ENCODE measurements at places on chromosomes 13 and 19.

DNA sequence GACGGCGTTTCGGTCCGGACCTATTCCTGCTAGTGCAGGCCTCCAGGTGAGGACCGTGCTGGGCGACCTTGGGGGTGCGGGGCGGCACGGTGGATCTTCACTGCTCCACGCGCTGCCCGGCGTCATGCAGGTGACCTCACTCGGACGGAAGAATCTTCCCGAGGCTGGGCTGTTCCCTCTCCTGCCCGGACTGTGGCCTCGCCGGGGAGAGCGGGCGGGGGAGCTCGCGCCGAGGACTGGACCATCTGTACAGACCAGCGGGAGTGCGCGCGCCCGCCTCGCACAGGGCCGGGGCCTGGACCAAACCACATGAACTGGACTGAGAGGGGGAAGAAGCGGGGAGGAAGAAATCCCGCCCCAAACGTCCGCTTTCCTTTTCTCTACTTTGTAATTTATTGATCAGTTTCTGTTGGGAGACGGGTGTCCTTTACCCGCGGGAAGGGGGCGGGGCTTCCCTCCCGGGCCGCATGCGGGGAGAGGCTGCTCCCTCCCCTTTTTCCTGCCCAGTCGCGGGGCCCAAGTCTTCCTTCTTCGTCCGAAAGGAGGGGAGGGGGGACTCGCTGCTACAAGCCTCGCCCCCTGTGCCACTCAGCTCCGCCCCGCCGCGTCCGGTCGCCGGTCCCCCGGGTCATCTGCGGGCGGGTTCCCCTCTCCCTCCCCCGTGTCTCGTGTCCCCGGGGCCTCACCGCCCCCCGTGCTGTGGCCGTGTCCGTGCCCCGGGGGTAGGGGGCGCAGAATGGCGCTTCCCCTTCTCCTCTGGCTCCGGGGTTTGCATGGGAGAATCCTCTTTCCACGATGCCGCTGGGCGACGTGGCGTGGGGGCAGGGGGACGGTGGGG lies 4.9 kb downstream of the HRC start:
- DNase-seq: peak; percentile 82

DNA sequence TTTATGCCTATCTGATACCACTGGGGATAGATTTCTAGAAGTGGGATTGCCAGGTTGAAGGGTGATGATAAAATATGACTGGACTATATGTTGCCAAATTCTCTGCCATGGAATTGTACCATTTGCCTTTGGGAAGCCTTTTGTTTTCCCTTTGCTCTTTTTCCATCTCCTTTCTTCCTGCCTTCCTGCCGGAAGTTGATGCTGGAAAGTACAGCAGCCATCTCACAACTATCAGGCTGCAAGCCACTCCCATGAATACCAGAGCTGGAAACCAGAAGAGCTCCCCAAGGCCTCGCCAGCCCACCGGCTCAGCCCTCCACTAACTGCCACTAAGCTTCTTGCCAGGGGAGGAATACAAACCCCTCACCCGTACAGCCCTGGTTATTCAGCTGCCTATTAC lies 29.7 kb downstream of the ZIC5 start:
- no peak for DNase-seq

DNA sequence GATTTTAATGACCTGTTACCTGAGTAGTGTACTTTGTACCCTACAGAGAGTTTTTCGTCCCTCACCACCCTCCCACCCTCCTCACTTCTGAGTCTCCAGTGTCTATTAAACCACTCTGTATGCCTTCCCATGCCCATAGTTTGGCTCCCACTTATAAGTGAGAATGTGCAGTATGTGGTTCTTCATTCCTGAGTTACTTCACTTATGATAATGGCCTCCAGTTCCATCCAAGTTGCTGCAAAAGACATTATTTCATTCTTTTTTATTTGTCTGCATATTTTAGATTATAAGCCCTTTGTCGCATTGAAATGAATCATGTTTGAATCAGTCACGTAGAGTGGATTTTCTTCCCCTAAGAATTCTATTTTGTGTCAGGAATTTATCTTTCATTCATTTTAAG lies 12.2 kb upstream of the HTR2A start:
- no peak for DNase-seq

DNA sequence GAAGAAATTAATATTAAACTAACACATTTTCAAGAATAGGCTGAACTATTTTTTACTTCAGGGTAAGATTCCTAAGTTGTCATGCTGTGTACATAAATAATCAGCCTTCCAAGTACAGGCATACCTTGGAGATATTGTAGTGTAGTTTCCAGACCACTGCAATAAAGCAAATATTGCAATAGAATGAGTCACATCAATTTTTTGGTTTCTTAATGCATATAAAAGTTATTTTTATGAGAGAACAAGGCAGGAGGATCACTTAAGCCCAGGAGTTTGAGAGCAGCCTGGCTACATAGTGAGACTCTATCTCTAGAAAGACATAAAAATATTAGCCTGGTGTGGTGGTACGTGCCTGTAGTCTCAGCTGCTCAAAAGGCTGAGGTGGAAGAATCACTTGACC lies 511.5 kb downstream of the UQCRFS1 start:
- no peak for DNase-seq

DNA sequence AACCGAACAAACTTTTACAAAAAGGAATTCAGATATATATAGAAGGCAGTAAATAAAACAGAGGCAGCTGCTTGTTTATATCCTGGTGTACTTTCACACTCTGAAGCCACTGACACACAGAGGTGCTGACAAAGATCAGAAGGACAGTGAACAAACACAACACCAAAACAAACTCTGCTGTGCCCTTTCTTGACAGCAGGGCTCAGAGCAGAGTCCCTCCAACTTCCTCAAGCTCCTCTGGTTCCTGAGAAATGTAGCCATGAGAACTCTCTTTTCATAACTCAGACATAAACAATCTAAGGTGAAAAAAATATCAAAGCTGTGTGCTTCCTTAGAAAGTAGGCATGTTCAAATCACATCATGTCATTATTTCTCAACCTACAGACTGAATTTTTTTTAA lies 1052.8 kb upstream of the SPRY2 start:
- DNase-seq: no peak

DNA sequence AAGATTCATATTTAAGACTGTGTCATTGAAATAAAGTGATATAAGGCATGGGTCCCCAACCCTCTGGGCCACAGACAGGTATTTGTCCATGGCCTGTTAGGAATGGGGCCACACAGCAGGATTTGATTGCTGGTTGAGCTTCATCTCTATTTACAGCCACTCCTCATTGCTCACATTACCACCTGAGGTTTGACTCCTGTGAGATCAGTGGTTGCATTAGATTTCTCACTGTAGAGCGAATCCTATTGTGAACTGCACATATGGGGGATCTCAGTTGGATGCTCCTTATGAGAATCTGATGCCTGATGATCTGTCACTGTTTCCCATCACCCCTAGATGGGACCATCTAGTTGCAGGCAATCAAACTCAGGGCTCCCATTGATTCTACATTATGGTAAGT lies 132.1 kb downstream of the PCDH17 start:
- no peak for DNase-seq

DNA sequence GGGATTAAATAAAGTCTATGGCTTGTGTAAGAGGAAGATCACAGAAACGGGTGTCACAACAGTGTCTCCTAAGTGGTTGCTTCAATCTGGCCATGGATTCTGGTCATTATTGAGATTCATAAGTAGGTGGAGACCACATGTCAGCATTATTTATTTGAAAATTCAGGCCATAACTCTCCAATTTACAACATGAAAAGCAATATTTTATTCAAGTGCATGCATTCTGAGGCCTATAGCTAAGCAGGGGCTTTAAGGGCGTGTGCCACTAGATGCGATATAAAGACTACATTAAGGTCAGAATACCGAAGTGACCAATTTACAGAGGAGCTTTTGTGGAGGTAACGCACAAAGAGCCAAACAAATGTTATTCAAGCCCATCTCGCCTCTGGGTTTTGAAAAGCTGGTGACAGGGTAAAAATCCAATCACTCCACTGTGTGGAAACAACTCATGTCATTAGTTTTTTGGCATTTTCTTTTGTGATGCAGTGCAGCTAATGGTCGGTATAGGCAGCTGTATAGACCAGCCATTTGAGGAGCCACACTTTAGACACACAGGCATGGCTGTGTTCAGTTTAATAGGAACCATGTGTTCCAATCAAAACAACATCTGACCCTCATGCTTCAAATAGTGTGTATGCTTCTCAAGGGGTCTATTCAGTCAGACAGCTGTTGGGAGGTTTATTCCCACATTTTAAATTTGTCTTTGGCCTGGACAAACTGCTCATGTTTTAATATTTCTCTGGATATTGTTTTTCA lies 123.7 kb downstream of the KL start:
- DNase-seq: no peak

- DNase-seq: no peak
These were observed 51.7 kb downstream of the RXFP2 start for GRCh38 chr13:31790992-31791391.

DNA sequence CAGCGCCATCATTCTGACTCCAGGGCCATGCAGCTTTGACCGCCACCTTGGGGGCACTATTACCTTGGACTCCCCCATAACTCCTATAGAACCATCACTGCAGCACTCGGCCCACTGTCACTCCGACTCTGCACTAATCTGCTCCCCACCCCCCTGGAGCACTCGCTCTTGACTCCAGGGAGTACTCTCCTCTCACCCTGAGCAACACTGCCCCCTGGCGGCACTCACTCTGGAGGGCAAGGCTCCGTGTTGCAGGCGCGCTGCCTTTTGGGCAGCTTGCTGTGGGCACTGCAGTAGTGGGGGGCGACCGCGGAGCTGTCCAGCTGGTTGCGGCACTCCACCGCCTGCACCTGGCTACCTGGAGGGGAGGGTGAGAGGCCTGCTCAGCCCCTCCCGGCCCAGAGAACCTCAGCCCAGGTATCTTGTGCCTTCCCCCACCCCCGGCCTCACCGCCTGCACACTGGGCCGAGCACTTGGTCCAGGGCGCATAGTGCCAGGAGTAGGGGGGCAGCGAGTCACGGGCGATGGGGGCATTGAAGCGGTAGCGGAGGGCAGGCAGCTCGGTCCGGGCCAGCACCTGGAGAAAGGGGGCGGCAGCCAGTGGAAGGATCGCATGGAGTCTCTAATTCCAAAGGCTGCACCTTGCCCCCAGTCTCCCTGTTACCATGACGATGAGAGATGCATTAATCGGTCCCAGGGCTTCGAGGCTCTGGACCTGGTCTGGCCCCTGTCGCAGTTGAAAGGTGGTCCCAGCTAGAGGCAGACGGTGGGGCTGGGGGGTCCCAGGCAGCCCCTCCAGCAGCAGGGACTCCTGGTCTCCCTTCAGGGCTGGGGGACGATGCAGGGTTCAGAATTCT lies 8.9 kb upstream of the MYO1F start:
- DNase-seq: peak; percentile 10

DNA sequence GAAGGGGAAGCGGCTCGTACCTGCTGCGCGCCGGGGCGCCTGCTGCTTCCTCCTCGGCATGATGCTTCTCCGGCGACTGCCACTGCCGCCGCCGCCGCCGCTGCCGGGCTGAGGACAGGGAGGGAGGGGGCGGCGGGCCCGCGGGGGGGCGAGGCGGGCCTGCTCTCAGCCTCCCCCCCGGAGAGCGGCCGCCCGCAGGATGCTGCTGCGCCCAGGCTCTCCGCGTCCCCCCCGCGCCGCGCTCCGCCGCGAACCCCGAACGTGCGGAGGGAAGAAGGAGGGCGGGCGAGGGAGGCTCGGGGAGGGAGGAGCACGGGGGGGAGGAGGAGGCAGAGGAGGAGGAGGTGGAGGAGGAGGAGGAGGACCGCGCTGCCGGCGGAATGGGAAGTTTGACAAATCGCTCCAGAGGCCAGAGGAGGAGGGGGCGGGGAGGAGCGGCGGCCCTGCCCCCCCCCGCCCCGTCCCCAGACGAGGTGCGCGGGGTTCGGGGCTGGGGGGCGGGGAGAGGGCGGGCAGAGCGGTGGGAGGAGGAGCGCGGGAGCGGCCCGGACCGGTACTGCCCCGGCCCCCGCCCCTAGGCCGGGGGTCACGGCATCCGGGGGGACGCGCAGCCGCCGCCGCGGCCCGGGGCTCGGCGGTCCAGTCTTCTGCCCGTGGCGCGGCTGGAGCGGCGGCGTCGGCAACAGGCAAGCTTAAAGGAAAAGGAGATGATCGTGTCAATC lies at the start of gene TSHZ3:
TSS of gene TSHZ3 (minus strand) at position 277 of the 722 bp plus-strand sequence. CDS start at position 60, 217 bp downstream.
- peak; percentile 16 for DNase-seq

GRCh38 chr19:55161571-55162322 lies 4.2 kb upstream of the TNNI3 start:
- DNase-seq: no peak

DNA sequence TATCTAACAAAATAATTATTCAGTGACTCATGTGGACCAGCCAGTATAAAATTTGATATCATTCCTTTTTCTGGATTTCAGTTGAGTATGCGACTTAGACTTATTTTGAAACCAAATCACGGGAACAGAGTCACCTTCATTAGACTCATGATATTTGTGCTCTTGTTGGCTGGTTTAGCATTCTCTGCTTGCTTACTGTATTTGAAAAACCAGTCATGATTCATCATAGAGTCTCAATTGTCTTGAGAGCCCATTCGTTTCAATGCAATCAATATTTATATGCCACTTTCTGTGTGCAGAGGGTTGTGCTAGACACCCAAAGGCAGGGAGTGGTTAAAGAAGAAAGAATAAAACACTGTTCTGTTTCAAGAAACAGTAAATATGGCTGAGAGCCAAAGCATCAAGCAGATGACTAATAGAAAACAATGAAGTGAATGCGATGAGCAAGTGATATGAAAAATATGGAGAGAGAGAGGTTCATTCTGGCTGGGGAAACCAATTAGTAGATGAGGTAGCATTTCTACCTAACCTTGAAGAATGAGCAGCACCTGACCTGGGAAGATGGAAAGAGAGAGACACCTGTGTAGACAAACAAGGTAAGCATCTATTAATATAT lies 99.6 kb upstream of the MBNL2 start:
- DNase-seq: no peak

GRCh38 chr13:22278336-22278929 lies 607.6 kb downstream of the FGF9 start:
- no peak for DNase-seq

DNA sequence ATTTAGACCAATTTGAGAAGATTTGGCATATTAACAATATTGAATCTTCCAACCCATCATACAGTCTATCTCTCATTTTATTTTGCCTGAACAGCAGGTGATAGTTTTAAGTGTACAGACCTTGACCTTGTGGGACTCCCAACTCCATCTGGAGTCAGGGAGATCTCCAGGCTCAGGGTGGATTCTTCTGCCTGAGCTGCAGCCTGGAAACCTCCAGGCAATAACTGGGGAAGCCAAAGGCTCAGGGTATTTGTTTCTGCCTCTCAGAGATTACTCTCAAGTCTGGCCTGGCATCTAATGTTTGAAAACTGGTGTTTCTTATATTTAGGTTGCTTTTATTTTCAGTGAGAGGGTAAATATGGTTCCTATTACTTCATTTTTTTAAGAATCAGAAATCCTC lies 102.1 kb upstream of the C1QTNF9B start:
- no peak for DNase-seq
